ENCODE measurements at places on chromosomes 11 and 22.

DNA sequence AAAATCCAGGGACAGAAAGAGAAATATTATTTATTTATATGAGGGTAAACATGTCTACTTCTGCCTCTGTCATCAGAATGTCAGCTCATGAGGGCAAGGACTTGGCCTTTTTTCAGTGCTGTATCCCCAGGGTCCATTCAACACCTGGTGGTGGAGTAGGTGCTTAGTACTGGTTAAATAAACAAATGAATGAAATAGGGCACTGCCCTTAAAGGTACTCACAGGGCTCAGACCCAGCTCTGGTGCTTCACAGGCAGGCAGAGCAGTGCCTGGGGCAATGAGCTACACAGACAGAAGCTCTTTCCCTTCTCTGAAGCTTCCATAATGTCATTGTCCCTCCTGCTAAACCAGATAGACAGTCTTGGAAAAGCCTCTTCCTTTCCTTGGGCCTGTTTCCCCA lies 30.9 kb downstream of the P4HA3 start:
- DNase-seq = no peak

DNA sequence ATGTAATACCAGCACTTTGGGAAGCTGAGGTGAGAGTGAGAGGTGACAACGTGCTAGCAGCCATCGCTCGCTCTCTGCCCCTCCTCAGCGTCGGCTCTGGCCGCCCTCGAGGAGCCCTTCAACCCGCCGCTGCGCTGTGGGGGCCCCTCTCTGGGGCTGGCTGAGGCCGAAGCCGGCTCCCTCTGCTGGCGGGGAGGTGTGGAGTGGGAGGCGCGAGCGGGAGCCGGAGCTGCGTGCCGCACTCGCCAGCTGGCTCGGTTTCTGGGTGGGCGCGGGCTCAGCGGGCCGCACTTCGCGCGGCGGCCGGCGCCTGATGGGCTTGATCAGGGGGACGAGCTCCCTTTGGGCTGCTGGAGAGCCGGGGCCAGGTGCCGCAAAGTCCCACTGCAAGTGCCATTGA lies 98.9 kb upstream of the UBASH3B start:
- peak; percentile 78 for DNase-seq

- DNase-seq = no peak
Observed at GRCh38 chr22:33880986-33881385, 39.3 kb downstream of the LARGE1 start.

GRCh38 chr11:75406338-75406777 lies 7.0 kb downstream of the RPS3 start:
- DNase-seq = no peak

DNA sequence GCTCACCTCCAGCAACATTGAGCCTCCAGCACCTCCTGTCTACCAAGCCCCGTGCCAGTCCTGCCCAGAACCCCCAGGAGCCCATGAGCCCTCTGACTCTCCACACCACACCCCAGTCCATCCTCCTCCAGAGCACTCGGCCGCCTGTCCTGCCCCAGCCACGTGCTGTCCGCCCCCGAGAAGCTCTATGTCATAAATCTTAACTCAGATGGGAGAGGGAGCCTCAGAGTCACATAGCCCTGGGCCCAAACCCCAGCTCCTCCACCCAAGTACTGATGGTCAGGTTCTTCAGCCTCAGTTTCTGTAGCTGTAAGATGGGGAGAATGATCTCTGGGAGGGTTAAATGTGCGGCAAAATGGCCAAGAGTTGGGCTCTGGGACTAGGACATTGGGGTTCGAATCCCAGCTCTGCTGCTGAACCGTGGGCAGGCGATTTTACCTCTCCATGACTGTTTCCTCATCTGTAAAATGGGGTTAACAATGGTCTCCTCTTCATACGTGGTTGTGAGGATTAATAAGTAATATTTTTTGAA lies 27.8 kb downstream of the CYTH4 start:
- DNase-seq = no peak

GRCh38 chr11:105718641-105719040 lies 108.8 kb downstream of the GRIA4 start:
- DNase-seq = no peak

- no peak for DNase-seq
Observed at GRCh38 chr11:35174666-35175065, 35.7 kb downstream of the CD44 start.

DNA sequence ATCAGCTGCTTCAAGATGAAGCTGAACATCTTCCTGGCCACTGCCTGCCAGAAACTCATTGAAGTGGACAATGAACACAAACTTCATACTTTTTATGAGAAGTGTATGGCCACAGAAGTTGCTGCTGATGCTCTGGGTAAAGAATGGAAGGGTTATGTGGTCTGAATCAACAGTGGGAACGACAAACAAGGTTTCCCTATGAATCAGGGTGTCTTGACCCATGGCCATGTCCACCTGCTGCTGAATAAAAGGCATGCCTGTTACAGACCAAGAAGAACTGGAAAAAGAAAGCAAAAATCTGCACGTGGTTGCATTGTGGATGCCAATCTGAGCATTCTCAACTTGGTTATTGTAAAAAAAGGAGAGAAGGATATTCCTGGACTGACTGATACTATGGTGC lies 22.2 kb upstream of the BIRC3 start:
- no peak for DNase-seq

- no peak for DNase-seq
Observed at GRCh38 chr11:2467695-2468055, 22.9 kb downstream of the KCNQ1 start.

DNA sequence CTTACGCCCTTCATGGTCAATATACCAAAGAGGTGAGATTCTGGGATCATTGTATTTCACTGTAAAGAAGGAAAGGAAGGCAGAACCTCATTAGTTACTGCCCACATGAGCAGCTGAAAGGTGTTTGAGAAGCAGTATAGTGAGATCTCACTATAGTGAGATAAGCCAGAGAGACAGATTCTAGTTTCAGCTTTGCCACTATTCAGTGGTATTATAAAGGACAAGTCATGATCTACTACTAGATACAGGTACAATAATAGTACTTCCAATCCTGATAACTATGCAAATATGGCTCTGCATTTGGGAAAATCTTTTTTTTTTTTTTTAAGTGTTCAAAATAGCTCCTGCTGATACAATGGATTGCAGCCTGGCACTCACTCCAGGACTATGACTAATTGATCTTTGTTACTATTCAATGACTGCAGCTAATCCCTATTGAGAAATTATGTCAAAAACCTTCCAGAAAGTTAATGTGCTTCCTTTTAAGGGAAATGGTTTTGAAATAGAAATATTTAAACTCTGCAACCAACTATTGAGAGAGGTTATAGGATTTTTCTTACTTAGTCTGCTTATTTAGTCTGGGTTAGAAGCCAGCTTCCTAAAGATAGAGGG lies 8.3 kb upstream of the DLAT start:
- peak; percentile 23 for DNase-seq

DNA sequence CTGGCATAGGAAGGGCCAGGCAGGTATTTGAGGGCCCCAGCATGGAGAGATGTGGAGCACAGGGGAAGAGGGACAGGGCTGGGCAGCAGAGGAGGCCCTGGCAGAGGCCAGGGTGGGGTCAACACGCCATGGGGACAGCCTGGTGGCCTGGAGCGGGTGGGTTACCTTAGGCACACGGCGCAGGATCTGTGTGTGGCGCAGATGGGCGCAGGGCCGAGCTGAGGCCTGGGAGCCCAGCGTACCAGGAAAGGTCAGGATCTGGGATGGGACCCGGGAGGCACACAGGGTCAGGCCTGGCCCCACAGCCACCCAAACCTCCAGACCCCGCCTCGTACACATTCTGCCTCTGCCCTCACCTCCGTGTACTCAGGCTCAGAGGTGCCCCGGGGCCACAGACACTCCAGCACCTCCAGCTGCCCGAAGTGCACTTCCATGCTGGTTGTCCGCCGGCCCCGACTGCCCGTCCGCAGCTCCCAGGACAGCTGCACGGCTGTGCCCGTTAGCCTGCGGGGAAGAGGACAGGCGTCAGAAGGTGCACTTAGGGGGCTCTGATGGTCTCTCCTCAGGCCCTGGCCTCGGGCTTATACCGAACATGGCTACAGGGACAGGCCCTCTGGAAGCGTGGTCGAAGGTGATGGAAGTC lies 6.4 kb downstream of the ATG2A start:
- no peak for DNase-seq

- no peak for DNase-seq
Observed at GRCh38 chr11:130220311-130221035, 60.9 kb downstream of the ST14 start.

- no peak for DNase-seq
Observed at GRCh38 chr11:1153951-1154493, 3.7 kb upstream of the MUC5AC start.

- DNase-seq = no peak
Observed at GRCh38 chr22:19746726-19747125, 13.9 kb upstream of the TBX1 start.
